T-helper 9 cell (primary cell): ENCODE measurements at places on chromosomes 7 and 10.

- DNase-seq = no peak
Measured at GRCh38 chr7:118836933-118837332, 612.4 kb downstream of the ANKRD7 start.

- DNase-seq = no peak
Measured at GRCh38 chr7:6200971-6201370, 71.5 kb downstream of the CYTH3 start.

DNA sequence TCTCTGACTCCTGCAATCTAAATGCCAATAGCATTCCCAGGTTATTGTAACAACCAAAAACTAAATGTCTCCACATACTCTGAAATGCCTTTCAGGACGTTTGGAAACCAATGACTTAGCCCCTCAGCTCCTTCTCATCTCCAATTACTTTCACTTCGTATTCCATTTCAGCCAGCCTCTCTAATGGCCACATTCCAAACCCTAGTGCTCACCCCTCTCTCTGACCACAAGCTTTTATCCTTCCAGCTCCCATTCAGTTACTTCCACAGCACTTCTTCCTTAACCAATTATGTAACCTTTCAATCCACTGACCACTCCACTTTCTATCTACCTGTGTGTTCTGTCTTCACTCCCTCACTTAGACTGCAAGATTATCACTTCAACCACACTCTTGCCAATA lies 4.3 kb downstream of the NOC3L start:
- no peak for DNase-seq

GRCh38 chr10:114479836-114480235 lies 75.5 kb upstream of the AFAP1L2 start:
- no peak for DNase-seq

GRCh38 chr7:121187222-121187621 lies 141.6 kb upstream of the WNT16 start:
- DNase-seq = no peak

DNA sequence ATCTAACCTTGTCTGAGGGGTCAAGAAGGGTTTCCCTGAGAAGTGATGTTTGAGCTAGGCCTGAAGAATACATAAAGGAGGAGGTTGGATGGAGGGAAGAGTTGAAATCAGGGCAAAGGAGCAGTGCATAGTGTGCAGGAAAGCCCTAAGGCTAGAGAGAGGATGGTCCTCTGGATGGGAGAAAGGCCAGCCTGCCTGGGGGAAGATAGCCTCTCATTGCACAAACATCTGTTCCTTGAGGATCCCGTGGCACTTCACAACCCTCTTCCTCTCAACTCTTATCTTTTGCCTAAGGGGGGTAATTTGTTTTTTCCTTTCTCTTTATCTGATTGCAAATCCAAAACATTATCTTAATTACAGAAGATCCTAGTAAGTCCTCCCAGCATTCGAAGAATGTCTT lies 35.7 kb downstream of the STAMBPL1 start:
- no peak for DNase-seq

GRCh38 chr10:98684019-98684899 lies 237.5 kb upstream of the HPS1 start:
- no peak for DNase-seq

DNA sequence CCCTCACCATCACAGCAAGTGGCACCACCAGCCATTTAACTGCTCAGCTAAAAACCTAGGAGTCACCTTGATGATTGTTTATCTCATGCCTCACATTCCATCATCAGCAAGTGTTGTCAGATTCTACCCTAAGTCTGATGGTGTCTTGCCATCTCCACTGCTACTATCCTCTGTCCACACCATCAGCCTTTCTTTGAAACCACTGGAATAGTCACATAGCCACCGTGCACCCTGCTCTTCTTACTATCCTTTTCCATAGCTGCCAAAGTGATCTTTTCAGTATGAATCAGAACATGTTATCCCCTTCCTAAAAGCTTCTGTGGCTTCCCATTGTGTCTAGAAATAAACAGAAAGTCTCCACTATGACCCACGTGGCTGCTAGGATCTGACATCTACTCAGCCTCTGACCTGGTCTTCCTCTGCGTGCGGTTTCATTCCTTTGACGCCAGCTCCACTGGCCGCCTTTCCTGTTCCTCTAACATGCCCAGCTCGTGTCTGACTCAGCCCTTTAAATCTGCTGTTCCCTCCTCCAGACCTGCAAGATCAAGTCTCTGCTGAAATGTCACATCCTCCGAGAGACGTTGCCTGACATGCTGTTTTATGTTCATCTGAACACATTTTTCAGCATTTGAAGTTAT lies 16.5 kb upstream of the CHN2 start:
- no peak for DNase-seq

DNA sequence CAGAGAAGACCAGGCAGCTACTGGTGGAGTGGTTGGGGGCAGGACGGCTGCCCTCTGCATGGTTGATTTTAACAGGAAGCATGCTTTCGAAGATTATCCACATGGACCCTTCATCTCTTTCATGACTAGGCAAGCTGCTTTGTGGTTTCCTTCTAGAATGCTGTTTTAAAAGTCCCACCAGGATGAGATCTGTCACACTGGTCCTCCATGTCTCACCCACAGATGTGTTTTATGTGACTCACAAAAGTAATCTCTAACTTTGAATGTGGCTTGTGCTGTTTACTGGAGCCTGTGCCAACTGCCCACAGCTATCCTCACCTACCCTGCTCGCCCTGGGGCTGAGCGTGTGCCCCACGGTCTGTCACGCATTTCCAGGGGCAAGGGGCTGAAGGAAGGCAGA lies 188.8 kb downstream of the GFRA1 start:
- DNase-seq = no peak

DNA sequence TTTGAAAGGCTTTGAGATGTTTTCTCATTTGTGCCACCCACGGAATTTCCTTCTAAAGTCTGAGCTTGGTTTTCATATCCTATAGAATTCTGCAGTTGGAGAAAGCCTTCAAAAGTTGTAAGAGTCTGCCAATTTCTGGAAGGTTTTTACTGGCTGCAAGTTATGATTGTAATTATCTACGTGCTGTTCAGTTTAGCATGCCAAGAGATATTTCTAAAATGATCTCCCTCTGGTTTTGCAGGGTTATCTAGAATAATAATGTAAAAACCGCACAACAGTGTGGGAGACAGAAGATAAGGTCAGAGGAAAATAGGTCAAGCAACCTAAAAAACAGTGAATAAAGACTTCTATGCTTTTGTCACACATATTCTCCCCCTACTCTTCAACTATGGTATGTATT lies 69.3 kb downstream of the MTERF1 start:
- no peak for DNase-seq

- no peak for DNase-seq
Measured at GRCh38 chr10:24207781-24208611, 942 bp upstream of the KIAA1217 start.

DNA sequence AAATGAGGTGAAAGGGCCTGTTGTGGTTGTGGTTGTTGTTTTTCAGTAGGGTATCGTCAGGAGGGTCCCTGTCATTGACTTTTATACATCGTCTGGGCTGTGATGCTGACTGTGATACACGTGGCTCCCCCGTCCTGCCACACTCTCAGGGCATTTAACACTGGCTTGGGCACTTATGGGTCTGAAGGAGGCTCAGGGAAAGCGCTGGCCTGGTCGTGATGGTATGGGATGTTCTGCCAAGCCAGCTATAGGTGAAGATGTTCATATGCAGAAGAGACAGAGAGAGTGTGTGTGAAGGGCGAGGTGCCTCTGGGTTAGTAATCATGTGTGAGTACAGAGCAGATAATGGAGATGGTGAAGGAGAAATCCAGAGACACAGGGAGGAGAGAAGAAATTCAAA lies 158.5 kb downstream of the PRPF18 start:
- DNase-seq = no peak

GRCh38 chr7:47195641-47196040 lies 386.3 kb downstream of the TNS3 start:
- no peak for DNase-seq
